ENCODE measurements at places on chromosomes 11 and 22. TPM values are rescaled to one million over a fixed set of nuclear protein-coding genes. Genes with fewer than 3 reads are reported as not detected.

Gene PLEKHB1
- 0.55 TPM for total RNA-seq

Gene INS
- not detected for total RNA-seq

Gene FAM180B
- total RNA-seq: not detected

Gene SCN3B
- 0.23 TPM for total RNA-seq

Gene ENTHD1
- total RNA-seq: not detected

Gene SYCE3
- total RNA-seq: 0.46 TPM

Gene PARVB
- total RNA-seq: 39.3 TPM

Gene FRMD8
- 49.7 TPM for total RNA-seq

Gene MS4A15
- total RNA-seq: not detected

Gene OR52N1
- not detected for total RNA-seq

Gene GGA1
- total RNA-seq: 20.5 TPM

Gene PGAP2
- total RNA-seq: 21.0 TPM

Data from A549 treated with CpdA at 1 μM for 4 hours (cell line).